Muscle of arm (tissue), 14 donors: ENCODE measurements at places on chromosomes 7 and 10. TPM values are rescaled to one million over a fixed set of nuclear protein-coding genes. Genes with fewer than 3 reads are reported as not detected.
A peak's percentile ranks its signal among the peaks of the same experiment; 100 is the strongest.

DNA sequence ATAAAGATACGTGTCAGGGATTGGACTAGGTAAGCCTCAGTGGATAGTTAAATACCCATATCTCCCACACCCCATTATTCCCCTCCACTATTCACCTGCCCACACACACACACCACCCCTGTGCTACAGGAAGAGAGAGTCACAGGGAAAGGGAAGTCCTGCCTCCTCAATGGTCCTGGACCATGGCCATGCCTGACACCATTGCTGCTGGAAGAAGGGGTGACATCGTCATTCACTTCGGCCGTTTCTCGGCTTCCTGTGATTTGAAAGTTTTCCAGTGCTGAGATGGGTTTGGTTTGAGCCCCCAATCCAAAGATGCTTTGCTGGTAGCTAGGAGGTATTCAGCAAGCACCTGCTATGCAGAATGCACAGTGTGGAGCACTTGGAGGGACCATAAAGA, 18.5 kb downstream of the PRKAG2 start:
- no peak for DNase-seq

DNA sequence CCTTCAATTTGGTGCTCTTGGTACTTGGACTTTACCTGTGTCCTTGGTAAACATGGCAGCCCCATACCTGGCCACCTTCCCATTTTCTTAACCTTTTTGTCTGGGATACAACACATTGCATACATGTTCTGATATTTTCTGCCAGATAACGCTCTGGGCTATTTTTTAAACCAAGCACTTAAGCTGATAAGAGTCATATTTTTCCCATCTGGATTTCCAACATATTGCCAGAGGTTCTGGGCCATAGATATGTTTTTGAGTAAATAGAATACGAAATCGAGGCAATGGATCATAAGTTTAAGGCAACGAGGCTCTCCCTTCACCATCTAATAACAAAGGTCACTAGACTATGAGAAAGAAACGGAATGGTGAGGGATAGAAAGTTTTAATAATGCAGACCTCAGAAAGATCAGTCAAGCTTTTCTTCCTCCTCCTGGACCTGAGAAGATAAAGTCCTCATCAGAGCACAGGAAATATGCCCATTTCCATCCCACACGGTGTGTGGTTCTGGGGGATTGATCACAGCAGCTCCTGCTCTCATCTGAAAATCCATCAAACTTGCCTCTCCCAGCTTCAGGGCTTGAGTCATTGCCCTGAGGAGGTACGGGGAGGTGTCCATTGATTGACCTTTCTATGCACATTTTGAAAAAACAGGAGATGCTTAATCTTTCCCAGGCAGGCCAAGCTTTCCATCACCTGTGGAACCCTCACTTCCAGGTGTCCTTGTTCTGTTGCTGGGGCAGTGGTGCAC, 257.2 kb downstream of the GFRA1 start:
- DNase-seq: no peak

GRCh38 chr7:2204446-2204845, 28.3 kb downstream of the MAD1L1 start:
- DNase-seq: no peak

DNA sequence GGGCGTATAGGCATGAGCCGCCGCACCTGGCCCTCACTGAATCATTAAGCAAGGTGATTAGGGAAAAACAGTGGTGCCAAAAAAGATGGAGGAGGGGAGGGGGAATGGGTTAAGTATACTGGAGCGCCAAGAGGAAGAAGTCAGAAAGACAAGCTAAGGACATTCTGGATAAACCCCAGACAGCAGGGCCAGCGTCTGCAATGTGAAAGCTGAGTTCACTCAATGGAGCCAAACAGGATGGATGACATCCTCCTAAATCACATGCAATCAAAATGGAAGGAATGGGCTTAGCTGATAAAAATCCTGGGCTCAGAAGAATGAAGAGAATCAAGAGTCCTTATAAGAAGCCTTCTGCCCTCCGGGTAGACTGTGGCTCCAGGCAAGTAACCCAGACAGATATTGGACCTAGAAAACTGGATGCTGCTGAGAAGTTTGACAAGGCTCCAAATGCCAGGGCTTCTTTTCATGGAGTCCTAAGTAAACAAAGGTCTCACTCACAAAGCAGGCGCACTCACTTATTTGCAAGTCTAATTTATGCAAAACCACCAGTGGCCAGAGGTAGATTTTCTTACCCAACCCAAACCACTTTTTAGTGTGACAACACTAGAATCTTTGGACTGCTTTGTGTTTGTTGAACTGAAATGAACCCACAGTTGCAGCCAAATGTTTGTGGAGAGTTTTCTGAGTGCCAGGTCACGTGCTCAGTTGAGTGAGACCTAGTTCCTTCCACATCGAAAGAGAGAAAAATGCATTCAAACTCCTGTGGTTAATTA, 519.1 kb upstream of the AUTS2 start:
- DNase-seq: peak; percentile 73

The BCL7B gene
- 26.7 TPM for polyA plus RNA-seq

The HOXA9 gene
- polyA plus RNA-seq: 21.7 TPM

The EN2 gene
- 0.35 TPM for polyA plus RNA-seq
